ENCODE measurements at places on chromosomes 7 and 10. TPM values are rescaled to one million over a fixed set of nuclear protein-coding genes. Genes with fewer than 3 reads are reported as not detected.

The GIMAP6 gene
- total RNA-seq = 47.7 TPM

The KLF14 gene
- not detected for total RNA-seq

DNA sequence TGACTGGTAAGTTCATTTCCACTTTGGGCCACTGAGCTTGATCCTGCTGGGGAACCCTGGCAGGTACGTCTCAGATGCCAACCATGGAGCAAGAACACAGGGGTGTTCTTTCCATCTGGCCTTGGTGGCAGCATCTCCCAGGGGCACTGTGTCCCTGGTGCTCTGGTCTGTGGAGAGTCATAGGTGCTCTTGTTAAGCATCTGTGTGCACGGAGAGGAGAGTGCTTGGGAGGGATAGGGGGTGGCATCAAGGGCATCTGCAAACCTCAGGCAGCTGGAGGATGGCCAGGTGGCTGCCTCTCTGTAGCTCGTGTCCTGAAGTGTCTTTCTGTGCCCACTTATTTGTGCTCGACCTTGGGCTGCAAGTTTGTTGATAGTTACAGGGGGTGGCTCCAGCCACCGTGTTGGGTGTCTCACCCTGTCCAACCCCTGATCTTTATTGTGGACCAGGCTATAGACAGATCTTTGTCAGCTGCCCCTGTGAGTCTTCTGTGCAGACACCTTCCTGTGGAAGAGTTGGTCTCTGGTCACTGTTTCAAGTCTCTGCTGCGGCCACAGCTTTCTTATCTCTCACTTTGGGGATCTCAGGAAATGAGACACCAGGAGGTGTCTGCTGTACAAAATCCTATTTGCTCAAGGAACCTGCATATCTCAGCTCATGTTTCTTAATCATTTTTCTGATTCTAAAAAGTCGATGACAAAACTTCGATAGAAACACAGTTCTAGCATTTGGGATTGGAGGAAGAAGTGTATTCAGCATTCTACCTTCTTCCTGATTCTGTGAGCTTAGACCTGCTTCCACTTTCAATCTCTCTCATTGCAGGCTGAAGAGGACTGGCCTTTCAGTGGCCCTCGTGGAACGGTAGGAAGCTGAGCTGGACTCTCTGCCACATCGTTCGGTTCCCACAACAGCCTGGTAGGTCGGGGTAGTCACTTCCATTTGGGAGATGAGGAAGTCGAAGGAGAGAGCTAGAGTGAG lies 17.2 kb upstream of the GIMAP8 start:
- DNase-seq = no peak

GRCh38 chr7:42198974-42199668 lies 37.9 kb downstream of the GLI3 start:
- no peak for DNase-seq

GRCh38 chr7:158997471-158997870 lies 141.1 kb downstream of the DYNC2I1 start:
- no peak for DNase-seq

GRCh38 chr10:5557040-5557721 lies 32.4 kb downstream of the CALML3 start:
- no peak for DNase-seq

DNA sequence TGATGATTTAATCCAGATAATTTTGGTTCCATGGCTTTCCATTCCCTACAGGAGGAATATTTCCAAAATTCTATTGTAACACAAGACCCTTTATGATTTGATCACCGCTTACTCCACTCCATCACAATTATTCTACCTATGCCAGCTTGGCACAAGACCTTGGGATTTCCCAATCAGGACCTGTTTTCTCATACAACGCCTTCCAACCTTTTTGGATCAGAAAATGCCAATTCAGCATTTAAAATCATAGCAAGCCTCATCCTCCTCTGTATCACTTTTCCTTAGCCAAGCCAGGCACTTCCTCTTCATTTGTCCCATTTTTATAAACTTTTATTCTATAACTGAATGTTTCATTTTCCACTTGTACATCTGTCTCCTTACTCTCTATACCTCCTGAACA lies 100.9 kb downstream of the JMJD1C start:
- DNase-seq = no peak

- no peak for DNase-seq
Observed at GRCh38 chr10:33325929-33326328, 8.5 kb downstream of the NRP1 start.

GRCh38 chr10:124170631-124171030 lies 77.2 kb upstream of the CHST15 start:
- DNase-seq = no peak

DNA sequence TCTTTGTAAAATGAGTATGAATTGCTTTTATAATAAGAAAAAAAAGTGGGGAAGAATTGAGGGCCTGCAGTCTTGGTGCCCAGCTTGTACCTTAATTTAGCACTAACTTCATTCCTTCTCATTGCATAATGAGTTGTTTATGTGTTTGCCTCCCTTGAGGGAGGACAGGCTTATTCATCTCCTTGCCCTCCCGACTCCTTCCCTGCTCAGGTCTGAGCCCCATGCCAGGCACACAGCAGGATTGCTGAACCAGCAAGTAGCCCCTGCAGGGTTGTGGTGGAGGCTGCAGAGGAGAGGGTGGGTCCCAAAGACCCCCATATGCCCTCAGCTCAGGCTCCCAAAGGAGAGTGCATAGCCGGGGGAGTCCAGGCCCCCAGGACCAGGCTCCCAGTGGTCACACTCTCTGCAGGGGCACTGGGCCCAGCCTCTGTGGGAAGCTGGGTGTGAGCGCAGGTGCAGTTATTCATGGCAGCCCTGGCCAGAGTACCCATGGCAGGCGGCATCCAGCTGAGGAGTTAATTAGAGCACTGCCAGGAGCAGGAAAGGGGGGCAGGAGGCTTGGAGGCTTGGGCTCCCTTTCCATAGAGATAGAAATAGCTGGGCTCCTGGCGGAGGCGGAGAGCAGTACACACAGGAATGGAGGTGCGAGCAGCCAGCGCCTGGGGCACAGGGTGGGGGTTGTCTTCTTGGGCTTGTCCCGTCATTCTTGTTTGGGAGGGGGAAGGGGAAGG lies 28.2 kb upstream of the GOLGA7B start:
- DNase-seq = no peak

DNA sequence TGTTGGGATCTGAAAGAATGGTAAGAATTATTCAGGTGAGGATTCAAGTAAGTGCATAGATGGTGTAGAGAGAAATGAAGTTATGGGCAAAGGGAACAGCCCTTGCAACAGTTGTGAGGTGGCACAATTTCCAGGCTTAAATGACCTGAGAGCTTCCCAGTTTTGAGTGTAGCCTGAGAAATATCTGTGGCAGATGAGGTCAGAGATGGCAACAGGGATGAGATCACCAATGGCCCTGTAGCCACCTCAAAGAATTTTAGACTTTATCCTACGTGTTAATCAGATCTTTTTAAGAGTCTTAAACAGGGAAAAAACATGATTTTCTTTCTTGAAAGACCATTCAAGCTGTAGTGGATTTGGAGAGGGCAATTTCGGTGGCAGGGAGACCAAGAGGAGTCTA lies 1.9 kb upstream of the NRF1 start:
- DNase-seq = no peak

- DNase-seq = no peak
Observed at GRCh38 chr7:40586197-40586596, 451.4 kb downstream of the SUGCT start.
